CD4-positive, alpha-beta memory T cell (primary cell): ENCODE measurements at places on chromosomes 7 and 10. TPM values are rescaled to one million over a fixed set of nuclear protein-coding genes. Genes with fewer than 3 reads are reported as not detected.

GPNMB gene
- 32.5 TPM for total RNA-seq

SLC13A4 gene
- not detected for total RNA-seq

GJD4 gene
- 0.20 TPM for total RNA-seq

- no peak for DNase-seq
- H3K27me3 ChIP-seq = no peaks in the 10 kb centered on the region
- H3K27ac ChIP-seq = no peak overlapping the region
- no peak overlapping the region for H3K4me3 ChIP-seq
- H3K36me3 ChIP-seq = peaks cover 19% of the 10 kb centered on the region
- H3K4me1 ChIP-seq = no peaks in the 10 kb centered on the region
Observed at GRCh38 chr10:15123749-15124184, 26.6 kb downstream of the RPP38 start.
